Stimulated activated CD4-positive, alpha-beta T cell treated with anti-CD3 and anti-CD28 coated beads, Interleukin-15, amount 100 ng/mL, for 48 hours (primary cell): ENCODE measurements at places on chromosomes 3 and 15.
A peak's percentile ranks its signal among the peaks of the same experiment; 100 is the strongest.

DNA sequence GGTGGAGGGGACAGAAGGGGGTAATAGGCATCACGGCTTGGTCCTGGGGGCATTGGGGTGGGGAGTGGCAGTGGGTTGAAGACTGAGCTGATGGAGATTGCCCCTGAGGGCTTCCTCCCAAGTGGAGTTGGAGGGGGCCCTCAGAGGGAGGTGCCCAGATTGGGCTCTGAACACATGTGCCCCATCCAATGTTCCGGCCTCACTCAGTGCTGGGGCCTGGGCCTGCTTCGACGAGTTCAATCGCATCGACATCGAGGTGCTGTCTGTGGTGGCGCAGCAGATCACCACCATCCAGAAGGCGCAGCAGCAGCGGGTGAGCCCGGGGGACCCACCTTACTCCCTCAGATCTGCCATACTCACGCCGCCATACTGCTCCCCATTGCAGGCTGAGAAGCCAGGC, 45.3 kb downstream of the DNAH1 start:
- DNase-seq = no peak

DNA sequence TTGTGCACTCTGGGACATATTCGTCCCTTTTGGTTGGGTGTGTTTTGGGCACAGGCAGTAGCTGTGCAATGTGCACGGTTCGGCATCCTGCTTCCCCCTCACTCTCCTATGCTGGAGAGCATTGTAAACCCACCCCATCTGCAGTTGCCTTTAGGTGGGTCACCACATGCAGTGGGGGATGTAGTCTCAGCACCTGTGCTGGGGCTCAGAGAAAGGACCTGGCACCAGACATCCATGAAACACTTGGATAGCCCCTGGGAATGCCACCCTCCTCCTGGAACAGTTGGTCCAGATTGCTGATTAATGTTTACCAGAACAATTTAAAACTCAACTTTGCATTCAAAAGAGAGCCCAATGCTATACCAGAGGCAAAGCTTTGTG, 123.9 kb upstream of the MEF2A start:
- no peak for DNase-seq

DNA sequence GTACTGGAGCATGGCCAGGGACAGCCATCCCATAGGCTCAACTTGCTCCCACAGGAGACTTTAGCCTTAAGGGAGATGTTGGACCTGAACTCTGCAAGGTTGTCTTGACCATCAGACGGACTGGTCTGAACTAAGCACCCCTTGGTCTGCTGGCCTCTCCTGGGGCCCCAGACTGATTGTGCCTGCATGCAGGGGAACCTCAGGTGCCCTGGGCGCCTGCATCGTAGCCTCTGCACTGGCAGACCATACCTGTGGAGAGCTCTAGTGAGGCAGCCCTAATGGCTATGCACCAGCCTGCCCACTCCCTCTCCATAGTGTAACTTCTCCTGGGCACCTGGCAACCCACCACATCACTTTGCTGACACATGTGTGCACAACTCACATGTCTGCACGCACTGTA, 395.6 kb downstream of the ZPLD1 start:
- no peak for DNase-seq

GRCh38 chr3:4432259-4432658, 34.8 kb downstream of the SUMF1 start:
- DNase-seq = no peak

- DNase-seq = no peak
These were observed 747 bp downstream of the PLD1 start for GRCh38 chr3:171809611-171809860.

GRCh38 chr15:88717382-88718031, 78.7 kb downstream of the ISG20 start:
- DNase-seq = no peak

GRCh38 chr15:70091726-70092463, 5.8 kb downstream of the TLE3 start:
- DNase-seq = no peak

- DNase-seq = no peak
These were observed 153.8 kb downstream of the MTHFS start for GRCh38 chr15:79743032-79743431.

GRCh38 chr3:177787279-177788041, 590.2 kb upstream of the TBL1XR1 start:
- DNase-seq = no peak

DNA sequence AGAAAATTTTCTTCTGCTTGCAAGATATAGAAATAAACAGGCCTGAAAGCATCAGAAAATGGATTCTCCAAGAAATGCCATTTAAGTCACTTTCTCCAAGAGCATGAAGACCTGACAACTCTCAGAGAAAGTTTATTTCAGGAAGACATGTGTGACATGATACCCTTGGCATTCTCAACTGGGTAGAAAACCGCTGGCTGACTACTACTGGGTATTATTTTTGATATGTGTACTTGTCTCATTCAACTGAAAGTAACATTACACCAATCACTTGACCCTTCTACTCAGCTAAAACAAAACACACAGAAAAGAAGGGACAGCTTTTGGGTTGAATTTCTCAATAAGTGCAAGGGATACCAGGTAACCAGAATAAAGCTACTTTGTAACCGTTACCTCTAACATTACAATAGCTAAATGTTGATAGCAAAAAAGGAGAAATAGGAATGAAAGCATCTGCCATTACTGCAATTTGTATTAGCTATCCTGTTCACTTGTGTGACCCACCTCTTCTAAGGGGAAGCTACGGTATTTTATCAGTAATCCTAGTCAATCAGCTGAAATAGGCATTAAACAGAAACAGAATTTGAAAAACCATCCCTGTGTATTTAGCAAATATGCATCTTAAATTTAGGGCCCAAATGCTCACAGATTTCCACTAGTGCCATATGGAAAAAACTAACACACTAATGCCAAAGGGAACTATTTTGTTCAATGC, 7.3 kb downstream of the TRA2B start:
- no peak for DNase-seq

- no peak for DNase-seq
These were observed 2.2 kb downstream of the GPR149 start for GRCh38 chr3:154427685-154428285.

DNA sequence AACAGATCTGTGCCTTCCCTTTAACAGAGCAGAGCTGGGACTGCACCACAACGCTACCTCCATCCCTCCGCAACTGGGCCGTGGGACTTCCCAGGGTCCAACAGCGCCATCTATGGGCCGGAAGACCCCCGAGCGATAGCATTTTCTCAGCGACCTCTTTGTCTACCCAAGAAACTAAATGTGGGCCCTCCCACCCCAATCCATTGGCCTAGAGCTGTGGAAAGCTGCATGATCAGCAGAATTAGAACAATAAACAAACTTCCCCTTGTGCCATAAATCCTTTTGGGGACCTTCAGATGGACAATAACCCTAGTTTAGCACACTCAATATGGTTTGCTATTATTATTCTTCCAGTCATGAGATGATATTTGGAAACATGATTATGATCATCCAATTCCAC, 74.8 kb upstream of the NTRK3 start:
- peak; percentile 20 for DNase-seq

GRCh38 chr3:29978036-29978435, 628.4 kb upstream of the TGFBR2 start:
- no peak for DNase-seq

GRCh38 chr15:29789871-29790270, 32.4 kb downstream of the TJP1 start:
- DNase-seq = no peak

DNA sequence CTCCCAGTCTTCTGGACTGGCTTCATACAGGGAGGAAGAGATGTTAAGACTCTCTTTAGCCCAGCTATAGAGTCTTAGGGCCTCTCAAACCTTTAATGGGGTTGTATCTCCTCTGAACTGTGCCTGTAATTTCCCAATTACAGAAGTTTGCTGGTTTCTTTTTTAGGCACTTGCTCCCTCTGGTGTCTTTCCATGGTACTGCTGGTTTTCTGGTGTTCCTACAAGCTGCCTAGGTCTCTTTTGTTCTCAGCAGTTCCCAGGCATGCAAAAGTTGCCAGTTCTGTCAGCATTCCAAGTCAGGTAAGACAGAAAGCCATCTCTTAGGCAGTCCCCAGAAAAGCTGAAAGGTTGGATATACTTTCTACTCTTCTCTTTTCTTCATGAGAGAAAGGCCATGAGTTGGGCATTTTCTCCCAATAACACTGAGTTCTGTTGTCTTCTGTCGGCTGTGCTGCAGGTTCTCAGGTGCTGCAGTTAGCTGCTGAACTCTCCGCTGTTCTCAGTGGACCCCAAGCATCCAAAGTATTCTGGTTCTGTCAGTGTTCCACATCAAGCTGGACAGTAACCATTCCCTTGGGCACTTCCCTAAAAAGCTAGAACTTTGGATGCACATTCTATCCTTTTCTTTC, 54.4 kb upstream of the EHHADH start:
- peak; percentile 10 for DNase-seq

DNA sequence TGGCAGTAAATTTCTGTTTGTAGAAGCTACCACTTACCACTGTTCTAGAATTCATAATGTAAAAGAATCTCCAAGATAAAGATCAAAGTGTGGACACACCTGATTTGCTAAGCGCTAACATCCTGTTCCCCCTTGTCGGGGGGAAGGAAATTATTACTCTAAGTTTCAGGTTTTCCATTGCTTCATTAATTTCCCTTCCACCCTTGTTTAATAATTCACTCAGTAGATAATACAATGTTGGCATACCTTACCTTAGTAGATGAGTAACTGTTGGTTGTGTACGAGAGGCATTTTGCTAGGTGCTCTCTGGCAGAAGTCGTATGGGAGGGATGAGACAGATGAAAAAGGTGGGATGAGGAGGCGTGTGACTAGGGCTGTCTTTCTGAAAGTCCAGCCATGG, 641.2 kb upstream of the ARRDC4 start:
- DNase-seq = no peak

- DNase-seq = no peak
These were observed 44.6 kb downstream of the THBS1 start for GRCh38 chr15:39625451-39625850.

GRCh38 chr15:30962659-30963058, 28.8 kb downstream of the MTMR10 start:
- no peak for DNase-seq

DNA sequence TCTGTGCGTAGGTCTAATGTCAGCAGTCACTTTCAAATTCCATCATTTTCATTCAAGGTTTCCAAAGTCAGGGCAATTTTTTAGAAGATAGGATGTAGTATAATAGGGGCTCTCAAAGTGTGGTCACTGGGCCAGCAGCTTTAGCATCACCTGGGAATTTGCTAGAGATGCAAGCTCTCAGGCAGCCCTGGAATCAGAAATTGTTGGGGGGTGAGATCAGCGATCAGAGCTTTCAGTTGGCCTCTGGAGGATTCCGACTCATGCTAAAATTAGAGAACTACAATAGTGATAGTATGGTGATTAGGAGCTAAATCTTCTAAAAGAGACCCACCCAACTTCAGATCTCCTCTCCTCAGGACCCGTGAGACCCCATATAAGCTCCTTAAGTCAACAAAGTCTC, 2.4 kb upstream of the FRMD4B start:
- no peak for DNase-seq

DNA sequence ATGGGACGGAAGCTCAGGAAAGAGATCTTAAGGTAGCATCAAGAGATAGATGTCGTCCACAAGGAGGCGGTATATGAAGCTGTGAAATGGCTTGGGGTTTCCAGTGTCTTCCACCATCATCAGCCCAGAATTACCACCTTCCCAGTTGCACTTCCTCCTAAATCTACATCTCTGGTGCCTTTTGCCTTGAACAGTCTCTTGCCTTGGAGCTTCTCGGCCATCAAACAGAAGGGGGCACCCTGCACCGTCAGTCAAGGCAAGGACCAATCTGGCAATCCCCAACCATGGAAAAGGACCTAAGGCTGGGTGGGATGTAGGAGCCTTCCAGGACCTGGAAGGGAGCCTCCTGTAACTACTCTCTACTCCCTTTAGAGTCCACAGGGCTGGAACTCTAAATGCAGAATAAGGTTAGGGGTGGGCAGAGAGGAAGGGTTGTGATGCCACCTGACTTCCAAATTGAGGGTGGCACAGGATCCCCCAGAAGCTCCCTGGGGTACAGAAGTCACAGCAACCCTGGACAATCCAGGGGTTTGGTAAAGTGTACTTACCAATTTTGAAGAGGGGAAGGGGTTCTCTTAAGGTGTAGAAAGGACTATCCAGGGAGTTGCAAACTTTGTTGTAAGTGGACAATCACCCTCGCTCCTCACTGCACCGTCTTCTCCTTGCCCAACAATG, 1.0 kb upstream of the RYR3 start:
- no peak for DNase-seq

DNA sequence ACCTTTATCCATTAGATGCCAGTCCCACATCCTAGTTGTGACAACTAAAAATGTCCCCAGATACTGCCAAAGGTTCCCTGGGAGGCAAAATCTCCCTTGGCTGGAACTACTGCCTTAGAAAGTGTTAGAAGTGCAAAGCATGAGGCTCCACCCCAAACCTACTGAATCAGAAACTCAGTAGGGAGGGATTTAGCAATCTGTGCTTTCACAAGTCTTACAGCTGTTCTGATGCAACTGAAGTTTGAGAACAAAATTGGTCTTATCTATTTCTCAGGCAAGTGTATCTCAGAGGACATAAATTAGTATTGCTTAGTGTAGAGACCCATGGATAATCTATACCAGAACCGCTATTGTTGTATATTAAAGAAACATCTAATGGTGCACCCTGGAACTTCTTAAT, 70.2 kb downstream of the CLDN1 start:
- no peak for DNase-seq

- no peak for DNase-seq
These were observed 145.1 kb downstream of the NFKBIZ start for GRCh38 chr3:101994386-101994785.

- DNase-seq = no peak
These were observed 779.1 kb downstream of the CADM2 start for GRCh38 chr3:85737846-85738245.

- no peak for DNase-seq
These were observed 316.0 kb upstream of the CBLB start for GRCh38 chr3:106184540-106185457.

GRCh38 chr3:122577409-122578031, at the start of gene PARP15:
TSS of gene PARP15 (plus strand) at chr3:122577650. CDS start at chr3:122577668, 18 bp downstream.
- DNase-seq = peak; percentile 13

DNA sequence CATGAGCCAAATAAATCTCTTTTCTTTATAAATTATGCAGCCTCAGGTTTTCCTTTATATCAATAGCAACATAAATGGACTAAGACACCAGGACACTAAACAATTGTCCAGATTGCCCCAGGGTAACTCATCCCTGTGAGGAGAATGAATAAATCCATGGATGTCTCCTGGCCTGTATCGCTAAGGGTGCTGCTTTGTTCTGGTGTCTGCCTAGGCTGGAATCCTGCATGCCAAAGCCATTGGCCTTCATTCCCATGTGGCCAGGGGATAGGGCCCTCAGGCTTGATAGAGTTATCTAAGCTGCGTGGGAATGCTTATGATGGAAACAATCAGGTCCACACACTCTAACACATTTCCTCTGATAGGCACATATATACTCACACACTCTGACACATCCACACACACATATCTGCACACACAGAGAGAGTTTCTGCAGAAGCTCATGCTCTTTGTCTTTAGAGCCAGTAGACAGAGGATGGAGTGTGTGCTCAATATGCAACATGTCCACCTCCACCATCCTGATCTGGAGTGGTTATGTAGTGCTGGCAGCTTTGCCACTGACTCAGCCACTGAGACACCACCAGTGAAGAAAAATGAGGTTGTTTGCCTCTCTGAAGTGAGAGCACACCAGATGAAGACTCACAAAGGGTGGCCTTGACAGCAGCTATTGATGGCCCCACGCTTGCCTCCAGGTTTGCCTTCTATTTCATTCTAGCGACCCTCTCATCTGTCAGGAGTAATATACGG, 24.0 kb upstream of the DGKG start:
- DNase-seq = no peak

GRCh38 chr15:99433026-99433756, 132.6 kb upstream of the MEF2A start:
- no peak for DNase-seq

- DNase-seq = no peak
These were observed 209.7 kb downstream of the NR1D2 start for GRCh38 chr3:24154781-24155180.

GRCh38 chr3:146966124-146966523, 361.0 kb upstream of the PLSCR5 start:
- DNase-seq = no peak
